EL (cell line): ENCODE measurements at places on chromosomes 16 and 17.

GRCh38 chr16:71627731-71628181 is 1.8 kb downstream of the MARVELD3 start:
- no peak for DNase-seq

- DNase-seq = no peak
Measured at GRCh38 chr17:76740329-76741118, 2.6 kb downstream of the MFSD11 start.

- DNase-seq = peak; percentile 59
Measured at GRCh38 chr16:22075043-22075757, 17.1 kb upstream of the VWA3A start.

GRCh38 chr16:46549477-46549876 is 71.7 kb downstream of the SHCBP1 start:
- no peak for DNase-seq

- peak; percentile 45 for DNase-seq
Measured at GRCh38 chr17:55768936-55769624, 18.2 kb downstream of the PCTP start.

GRCh38 chr16:17365211-17365541 is 105.6 kb downstream of the XYLT1 start:
- no peak for DNase-seq

DNA sequence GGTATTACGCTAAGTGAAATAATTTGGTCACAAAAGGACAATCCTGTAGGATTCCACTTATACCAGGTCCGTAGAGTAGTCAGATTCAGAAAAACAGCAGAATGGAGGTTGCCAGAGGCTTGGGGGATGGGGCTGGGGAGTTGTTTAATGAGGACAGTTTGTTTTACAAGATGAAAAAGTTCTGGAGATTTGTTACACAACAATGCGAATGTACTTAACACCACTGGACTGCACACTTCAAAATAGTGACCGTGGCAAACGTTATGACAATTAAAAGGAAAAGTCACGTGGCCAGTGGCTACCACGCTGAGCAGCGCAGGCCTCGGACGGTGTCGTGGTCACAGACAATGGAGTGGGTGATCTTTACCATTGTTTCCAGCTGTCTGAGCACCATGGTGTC is 338.1 kb downstream of the SEC14L1 start:
- no peak for DNase-seq

GRCh38 chr16:48561960-48562393 is 48.0 kb downstream of the N4BP1 start:
- peak; percentile 50 for DNase-seq

- DNase-seq = peak; percentile 2
Measured at GRCh38 chr16:59758848-59759247, 1024.7 kb upstream of the GOT2 start.

DNA sequence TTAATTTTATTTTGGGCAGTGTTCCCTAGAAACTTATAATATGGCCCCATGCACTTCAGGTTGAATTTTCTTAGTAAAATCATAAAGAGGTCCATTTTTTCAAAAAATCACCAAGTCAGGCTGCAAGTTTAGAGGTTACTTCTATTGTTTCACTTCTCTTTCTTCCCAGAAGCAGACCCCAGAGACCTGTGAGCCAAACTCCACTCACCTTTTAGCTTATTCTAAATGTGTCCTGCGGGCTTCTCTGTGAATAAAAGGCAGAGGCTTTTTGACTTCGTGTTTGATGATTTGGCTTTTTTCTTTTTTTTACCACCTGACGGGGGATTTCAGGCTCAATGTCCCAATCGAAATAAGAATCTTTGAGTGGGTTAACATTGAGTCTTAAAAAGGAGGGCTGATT is 7.4 kb downstream of the PRKCB start:
- DNase-seq = no peak

DNA sequence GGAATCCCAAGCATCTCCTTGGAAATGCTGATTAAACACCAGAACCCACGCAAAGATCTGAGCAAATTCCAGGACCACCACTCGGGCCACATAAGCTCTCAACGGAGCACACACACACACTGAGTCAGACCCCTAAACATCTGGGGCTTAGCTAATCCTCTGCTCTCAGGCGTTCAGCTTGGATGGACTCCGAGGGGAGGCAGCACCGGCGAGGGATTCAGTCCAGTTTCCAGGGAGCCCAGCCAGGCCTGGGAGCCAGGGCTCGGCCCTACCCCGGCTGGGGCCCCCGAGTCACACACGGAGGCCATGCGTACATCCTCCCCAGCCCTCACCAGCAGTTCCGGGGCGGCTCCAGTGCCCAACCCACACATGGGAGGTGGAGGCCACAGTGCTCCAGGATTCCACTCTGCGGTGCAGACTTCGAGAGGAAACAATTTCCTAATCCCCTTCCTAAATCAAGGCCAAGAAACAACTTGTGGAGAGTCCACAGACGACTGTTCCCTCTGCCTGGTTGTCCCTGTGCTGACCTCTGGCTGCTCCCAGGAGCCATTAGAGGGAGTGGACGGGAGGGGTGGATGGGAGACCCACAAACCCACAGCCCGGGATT is 70.5 kb downstream of the GAS7 start:
- DNase-seq = peak; percentile 81

DNA sequence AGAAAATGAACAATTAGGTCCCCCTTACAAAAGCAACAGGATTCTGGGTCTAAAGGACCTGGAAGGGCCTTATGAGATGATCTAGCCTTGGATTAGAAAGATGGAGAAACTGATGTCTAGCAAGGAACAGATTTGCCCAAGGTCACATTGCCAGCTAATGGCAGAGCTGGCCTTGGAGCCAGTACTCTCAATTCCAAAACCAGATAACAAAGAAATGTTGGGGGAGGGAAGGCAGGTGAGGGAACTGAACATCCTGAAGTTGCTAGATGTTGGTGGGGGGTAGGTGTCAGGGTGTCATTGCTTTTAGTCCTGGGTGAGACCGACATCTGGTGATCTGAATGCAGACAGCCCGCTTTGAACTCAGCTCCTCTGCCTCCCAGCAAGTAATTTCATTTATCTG is 11.3 kb upstream of the ZNF423 start:
- no peak for DNase-seq

DNA sequence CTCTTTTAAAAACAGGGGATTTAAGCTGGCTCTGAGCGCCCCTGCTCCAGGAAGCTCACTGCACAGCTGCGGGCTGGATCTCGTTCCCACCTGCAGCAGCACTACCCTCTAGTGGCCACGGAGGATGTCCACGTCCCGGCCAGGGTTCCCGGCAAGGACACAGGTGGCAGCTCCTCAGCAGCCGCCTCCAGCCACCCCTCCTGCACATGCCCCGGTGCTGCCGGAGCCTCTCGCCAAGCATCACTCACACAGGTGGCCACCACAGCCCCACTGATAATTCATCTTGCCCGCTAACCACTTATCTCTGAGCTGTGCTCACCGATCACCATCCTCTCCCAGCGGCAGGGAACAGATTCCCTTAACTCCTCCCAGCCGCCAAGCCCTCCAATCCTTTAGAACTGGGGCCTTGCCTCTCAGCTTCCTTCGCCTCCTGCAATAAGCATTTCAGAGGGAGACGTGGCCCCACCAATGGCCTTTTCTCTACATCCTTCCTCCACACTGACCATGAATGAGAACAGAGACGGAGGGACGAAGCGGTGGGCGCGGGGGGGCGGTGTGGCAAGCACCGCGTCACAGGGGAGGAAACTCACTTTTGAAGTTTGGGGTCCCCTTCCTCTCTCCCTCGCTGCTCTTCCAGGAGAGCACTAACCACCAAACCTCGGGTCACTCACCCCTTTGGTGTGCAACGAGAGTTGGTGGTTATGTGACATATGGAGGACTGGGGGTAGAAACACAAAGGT is 222.1 kb downstream of the RBFOX3 start:
- peak; percentile 32 for DNase-seq

GRCh38 chr17:28841901-28842281 is 699 bp downstream of the FAM222B start:
- no peak for DNase-seq

- peak; percentile 92 for DNase-seq
Measured at GRCh38 chr17:27533874-27534815, 77.9 kb downstream of the KSR1 start.

DNA sequence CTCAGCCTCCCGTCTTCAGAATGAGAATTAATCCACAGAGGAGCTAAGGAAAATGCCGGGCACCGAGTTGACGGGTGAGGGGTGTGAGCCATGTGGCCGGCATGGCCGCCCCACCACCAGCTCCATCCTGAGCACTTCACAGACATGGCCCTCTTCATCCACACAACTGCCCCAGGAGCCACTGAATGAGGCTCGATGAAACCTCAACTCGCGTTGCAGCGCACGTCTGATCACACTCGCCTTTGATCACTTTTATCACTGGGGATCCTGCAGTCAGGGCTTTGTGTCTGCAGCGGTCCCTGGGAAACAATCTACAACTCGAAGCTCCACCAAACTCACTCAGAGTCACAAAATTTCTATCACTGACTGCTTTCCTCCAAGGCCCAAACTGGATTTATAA is 46.7 kb upstream of the CDR2 start:
- no peak for DNase-seq

- no peak for DNase-seq
Measured at GRCh38 chr17:71869841-71870545, 250.8 kb upstream of the SOX9 start.

DNA sequence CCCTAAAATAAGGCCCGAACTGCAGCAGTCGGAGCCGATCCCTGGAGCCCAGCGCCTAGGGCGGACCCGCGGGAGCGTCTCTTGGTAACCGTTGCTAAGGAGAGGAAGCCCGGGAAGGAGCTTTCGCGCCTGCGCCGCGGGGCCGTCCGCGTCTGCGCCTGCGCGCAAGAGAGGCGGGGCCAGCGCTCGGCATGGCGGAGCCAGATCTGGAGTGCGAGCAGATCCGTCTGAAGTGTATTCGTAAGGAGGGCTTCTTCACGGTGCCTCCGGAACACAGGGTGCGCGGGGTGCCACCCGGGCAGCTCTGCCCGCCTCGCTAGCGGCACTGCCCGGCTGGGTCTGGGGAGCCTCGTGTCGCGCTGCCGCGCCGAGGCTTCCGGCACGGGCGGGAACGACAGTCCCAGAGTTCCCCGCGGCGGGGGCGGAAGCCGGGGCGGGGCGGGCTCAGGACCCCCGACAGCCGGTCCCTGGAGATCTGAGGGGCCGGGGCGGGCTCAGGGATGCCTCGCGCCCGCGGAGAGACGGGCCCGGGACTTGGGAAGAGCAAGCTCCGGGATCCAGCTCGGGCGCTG is at the start of gene CDK10:
Gene CDK10, plus strand, starts transcription at position 170 of the 572 bp plus-strand sequence. Its CDS starts 22 bp downstream, at position 192.
- peak; percentile 89 for DNase-seq

DNA sequence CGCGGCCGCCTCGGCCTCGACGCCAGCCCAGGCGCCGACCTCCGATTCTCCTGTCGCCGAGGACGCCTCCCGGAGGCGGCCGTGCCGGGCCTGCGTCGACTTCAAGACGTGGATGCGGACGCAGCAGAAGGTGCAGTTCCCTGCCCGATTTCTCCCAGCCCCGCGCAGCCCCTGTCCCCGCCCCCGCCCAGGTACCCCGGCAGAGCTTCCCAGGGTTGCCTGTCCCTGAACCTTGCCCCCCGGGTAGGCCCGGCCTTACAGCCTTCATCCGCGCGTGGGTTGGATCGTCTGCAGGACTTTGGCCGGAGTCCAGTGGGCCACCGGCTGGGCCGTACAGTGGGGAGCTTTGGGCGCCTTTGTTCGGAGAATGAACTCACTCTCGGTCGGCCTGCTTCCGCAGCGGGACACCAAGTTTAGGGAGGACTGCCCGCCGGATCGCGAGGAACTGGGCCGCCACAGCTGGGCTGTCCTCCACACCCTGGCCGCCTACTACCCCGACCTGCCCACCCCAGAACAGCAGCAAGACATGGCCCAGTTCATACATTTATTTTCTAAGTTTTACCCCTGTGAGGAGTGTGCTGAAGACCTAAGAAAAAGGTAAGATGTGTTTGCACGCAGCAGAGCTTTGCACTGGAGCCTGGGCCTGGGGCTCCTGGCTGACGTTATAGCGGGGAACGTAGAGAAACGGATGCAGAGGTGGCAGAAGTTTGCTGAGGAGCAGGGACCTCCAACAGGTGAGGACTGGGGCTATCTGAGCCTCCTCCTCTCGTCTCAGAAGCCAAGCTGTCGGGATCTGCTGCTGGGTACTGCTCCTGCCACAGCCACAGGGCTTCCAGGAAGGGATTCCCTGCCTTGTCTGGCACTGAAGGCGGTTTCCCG is 593 bp downstream of the GFER start:
- DNase-seq = peak; percentile 37

GRCh38 chr16:19437280-19437679 is 19.6 kb downstream of the TMC5 start:
- DNase-seq = no peak
